ENCODE measurements at places on chromosomes 7 and 10.
A peak's percentile ranks its signal among the peaks of the same experiment; 100 is the strongest.

DNA sequence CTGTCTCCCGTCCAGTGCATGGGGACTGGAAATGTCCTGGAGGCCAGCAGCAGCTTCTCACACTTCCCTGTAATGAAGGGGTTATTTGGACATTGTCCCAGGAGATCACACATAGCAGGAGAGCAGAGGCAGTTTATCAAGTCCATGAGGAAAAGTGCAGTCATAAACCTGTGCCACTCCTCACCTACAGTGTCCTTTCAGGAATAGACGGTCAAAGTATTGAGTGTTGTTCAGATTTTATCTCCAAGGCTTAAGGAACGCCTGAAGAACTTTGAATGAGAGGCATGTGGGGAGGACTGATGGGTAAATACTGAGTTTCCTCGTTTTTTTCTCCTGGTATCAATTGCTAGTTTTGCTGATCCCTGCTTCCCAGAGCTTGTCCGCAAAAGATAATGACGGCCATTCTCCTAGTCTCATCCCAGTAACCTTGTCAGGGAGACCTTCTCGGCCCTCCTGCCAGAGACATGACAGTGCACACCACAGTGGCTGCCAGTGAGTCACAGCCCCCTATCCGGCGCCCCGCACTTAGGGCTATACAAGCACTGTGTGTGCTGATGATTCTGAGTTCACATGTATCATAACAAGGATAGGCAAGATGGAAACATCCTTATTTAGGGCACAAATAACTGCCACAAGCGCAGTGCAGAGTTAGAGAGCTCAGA is 495.5 kb upstream of the MGMT start:
- no peak for DNase-seq

DNA sequence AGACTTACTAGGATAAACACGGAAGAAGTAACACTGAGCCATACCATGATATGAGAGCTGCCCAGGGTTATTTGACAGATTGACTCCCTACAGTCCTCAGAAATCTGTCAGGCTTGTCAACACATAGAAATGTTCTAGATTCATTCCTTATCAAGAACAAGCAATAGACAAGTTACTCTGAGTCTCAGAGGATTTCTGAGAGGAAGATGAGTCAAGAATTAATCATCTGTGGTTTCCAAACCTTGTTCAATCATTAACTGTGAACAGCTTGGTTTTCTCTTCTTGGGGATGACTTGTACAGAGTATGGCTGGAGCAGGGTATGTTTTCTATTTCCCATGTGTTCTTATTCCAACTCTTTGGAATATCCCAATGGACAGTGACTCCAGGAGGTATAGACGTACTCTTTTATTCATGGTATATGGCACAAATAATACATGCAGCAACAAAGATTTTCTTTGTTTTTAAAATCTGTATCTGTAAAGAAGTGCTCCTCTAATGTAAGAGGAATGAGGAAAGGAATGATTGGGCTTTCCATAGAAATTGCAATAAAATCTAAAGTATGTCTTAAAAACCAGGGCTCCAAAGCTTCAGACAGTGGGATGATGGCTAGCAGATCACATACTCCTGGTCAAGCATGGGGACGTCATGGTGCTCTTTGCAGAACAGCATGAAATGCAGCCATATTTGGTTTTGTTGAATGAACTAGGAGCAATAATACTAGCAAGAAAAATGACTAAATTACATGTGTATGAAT is 11.9 kb upstream of the SFR1 start:
- no peak for DNase-seq

GRCh38 chr10:87818505-87819288 is 671 bp upstream of the ATAD1 start:
- DNase-seq: peak; percentile 49

- DNase-seq: peak; percentile 39
Measured at GRCh38 chr10:103276896-103277712, at the start of gene INA. TSS of gene INA (plus strand) at chr10:103277138. CDS start at chr10:103277212, 74 bp downstream.

DNA sequence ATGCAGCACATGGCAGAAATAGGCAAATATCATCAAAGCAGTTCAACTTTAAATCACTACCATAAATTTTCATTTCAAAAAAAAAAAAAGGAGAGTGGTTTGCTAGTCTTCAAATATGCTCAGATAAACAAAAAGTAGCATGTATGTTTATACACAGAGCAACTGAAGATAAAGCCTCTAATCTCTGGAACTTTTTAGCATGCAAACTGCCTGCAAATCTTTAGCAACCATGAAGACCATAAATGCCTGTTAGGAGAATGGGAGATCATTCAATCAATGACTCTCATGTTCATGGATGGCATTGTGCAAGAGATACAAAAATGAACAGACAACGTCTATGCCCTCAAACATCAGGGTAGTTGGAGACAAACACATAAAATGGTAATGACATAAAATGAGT is 57.3 kb downstream of the ORC5 start:
- no peak for DNase-seq

DNA sequence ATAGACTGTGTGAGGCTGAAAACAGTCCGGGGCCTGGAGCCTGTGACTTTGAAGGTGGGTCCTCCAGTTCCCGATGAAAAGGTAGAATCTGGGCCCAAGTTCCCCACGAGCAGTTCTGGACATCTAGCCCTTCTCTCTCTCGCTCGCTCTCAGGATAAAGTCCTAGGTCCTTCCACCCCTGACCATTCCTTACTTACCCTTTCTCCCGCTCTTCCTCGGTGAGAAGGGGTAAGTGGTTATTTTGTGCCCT is 713 bp downstream of the IMMP2L start:
- DNase-seq: no peak

GRCh38 chr7:47325337-47325736 is 256.6 kb downstream of the TNS3 start:
- DNase-seq: no peak

DNA sequence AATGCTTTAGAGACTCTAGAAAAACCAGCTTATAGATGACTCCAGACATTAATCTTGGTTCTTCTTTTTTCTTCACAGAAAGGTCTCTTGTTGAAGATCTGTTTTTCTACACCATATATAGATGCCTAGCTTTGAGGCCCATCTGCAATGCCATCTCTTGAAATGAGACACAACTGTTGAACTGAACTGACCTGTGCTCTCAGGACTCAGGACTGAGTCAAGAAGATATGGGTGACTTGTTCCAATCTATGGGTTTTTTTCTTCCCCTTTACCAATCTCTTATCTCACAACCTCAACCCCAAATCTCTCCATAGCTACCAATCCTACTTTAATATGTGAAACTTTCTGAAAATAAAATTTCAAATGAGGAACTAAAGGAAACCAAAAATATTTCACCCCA is 194.7 kb downstream of the SNX13 start:
- no peak for DNase-seq

GRCh38 chr7:1640376-1641172 is 29.5 kb upstream of the ELFN1 start:
- DNase-seq: no peak

DNA sequence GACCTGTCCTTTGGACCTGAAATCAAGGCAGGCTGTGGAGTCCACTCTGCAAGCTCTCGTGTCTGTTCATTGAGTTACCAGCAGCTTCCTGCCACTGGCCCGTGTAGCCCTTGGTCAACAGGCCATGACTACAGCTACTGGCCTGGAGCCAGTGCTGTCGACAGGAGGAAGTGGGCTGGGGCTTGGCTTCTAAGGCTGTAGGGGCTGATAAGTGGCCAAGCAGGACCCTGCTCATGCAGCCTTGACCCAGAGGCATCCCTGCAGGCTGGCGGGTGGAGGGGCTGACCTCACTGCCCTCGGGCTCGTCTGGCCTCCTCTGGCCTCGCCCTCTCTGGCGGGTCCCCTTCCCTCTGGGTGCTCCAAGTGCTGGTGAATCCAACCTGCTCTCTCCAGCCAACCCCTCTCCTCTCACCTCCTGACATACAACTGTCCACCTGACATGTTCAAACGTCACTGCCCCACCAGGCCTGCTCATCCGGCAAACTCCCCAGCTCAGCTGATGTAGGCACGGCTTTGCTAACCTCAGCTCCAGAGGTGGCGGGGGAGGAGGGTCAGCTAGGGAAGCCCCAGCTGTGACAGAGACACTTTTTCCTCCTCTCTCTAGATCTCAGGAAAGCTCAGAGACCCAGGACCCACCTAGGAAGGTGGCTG is 188.6 kb upstream of the LYZL2 start:
- DNase-seq: no peak

DNA sequence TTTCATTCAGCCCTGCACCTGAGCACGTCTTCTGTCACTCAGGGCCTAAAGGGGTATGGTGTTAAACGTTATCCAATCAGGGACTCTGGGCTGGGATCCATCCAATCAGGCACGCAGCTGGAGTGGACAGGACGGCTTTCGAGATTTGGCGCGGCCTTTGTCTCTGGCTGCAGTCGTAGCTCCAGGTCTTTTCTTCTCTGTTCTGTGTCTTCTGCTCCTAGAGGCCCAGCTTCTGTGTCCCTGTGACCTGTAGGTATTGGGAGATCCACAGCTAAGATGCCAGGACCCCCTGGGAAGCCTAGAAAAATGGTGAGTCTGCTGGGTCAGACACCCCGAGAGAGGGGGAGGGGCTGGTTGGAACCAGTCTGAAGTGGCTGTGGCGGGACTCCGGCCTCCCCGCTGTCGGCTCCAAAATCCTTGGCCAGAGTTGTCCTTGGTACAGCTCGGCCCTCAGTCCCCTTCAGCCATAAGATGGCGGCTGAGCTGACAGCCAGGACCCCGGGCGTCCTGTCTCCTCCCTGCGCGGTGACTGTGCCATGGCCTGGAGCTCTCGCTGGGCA is 11.7 kb upstream of the ZNF680 start:
- DNase-seq: no peak

DNA sequence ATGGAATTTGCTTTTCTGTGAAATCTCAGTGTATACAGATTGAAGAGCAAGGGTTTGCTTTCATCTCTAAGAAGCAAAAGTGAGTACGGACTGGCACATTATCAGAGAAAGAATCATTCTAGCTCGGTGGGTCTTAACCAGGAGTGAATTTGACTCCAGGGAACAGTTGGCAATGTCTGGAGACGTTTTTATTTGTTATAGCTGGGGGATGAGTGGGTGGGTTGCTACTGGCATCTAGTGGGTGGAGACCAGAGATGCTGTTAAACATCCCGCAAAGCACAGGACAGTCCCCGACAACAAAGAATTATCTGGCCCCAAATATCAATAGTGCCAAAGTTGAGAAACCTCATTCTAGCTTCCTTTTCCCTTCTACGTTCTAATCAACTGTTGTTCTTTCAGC is 43.8 kb upstream of the ATRNL1 start:
- no peak for DNase-seq

DNA sequence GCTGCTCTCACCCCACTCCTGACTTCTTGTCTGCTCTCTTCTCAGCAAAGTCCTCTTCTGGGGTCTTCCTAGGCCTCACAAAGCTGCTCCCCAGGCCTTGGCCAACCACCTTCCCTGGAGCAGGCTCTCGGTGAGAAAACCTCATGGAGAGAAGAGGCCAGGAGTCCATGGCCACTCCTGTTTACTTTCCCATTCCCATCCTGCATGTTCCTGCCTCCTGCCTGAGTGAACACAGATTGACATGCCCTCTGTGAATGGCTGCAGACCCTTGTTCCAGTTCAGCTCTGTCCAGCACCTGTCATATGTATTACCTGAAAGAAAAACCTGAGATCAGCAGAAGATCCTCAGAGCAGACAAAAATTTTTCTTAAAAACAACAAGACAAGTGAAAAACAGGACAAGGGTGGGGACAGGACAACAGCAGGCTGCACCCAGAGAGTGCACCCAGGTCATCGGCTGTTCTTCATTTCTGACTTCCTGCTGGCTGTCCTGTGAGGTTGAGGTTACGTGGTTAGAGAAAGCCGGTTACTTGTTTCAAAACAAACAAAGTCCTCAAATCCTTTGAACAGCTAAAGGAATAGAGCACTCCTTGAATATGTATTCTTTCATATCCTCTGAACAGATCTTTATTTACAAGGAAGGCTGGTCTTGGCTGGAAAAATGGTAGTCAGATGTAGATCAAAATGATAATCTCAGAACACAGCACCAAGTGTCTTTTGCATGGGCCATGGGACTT is 34.0 kb upstream of the DLD start:
- no peak for DNase-seq

- no peak for DNase-seq
Measured at GRCh38 chr10:98269435-98269912, 1.5 kb upstream of the LOXL4 start.

DNA sequence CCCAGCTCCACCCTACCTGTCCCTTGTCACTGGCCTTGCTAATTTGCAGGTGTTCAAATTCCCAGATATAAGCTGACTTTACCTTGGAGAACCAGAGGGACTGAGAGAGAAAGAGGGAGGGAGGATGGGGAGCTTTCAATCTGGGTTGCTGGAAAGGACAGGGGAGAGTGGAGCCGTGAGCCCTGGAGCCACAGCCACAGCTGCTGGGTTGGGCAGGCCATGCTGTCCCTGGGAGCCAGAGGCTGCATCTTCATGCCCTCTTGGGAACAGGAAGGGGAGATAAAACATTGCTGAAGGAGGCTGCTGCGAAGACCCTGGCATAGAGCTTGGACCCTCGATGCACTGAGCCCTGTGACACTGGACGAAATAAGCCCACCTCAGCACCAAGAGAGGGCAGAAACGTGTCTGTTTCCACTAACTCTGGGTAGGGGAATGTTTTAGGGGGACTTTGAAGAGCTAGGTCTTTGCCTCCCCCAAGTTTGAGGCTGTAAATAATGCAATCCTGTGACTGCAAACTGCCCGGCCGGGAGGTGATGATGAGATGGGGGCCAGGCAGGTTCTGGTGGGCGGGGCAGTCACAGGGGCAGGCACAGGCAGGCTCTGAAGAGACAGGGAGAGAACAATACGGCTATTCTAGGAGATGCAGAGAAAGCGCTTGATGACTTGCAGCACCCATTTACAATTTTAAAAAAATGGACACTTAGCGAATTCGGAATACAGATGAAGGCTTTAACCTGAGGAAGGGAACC is 5.8 kb upstream of the JAKMIP3 start:
- DNase-seq: no peak

DNA sequence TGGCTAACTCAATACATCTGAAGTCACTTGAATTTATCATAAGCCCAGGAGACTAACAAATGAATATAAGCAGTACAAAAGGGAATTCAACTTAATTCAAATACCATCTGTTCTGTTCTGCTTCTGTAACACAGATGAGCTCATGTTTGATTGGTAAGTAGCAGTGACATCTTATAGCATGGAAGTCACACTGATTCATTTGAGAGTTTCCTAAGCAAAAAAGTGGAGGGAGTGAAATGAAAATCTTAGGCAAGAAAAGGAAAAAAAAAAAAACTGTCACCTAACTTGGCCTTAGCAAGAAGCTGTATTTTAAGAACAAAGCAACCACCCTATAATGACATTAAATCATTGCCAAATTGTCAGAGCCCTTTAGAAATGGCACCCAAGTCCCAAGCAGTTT is 49.5 kb downstream of the SMURF1 start:
- DNase-seq: no peak

DNA sequence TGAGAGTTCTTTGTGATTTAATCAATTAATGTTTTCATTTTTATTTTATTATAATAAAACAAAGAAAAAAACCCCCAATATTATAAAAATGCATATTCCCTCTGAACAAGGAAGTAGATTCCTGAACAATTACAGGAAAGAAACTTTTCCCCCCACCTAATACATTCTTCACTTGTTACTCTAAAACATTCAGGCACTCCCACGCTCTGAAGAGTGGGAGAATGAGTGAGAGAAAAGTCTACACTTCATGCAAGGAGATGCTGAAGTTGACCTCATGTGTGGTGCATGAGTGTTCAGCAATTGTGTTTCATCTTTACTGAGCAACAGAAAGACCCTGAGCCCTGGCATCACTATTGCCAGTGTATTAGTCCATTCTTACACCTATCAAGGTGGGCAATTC is 244.2 kb upstream of the IGFBP3 start:
- DNase-seq: no peak

- DNase-seq: no peak
Measured at GRCh38 chr10:90227786-90228185, 526.4 kb downstream of the KIF20B start.

Measured in activated T-cell treated with anti-CD3 and anti-CD28 coated beads for 48 hours (primary cell).